Fibroblast of skin of right biceps (primary cell): ENCODE measurements at places on chromosomes 3 and 15.

- DNase-seq: no peak
Observed at GRCh38 chr3:178083906-178084866, 452.1 kb upstream of the KCNMB2 start.

DNA sequence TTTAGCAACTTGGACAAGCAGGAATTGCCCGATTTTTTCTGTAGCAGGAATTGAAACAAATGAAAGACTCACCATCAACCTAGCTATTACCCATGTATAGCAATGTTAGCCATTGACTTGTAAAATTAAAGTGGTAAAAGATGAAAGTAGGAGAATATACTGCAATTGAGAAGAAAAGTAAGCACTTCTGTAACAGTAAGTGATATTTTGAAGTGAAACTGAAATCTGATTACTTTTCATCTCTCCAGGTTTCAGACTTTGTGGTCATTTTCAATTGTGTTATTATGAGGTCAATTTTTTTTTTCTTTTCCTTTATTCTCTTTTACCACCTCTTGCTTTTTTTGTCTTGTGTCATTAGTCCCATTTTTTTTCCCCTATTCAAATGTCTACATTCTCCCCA is 1078.2 kb downstream of the ZPLD1 start:
- no peak for DNase-seq

DNA sequence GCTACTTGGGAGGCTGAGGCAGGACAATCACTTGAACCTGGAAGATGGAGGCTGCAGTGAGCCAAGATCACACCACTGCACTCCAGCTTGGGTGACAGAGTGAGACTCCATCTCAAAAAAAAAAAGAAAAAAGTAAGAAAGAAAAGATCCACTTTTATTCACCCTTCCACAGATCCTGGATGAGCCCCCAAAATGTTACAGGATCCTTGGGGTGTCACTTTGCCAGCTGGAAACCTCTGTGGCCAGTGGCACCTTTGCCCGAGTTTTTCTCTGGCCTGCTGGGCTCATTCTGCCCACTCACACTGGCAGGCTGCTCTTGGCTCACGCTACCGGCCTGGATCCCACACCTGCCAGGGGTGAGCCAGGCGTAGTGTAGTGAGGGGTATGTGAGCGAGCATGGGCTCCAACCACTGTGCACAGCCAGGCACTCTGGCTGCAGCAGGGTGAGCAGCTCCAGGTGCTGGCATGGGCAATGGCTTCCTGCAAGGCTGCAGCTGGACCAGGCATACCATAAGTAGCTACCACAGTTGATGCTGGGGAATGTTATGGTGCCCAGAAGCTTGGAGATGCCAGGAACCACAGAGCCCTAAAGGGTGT is 57.8 kb upstream of the C15orf39 start:
- DNase-seq: peak; percentile 17

DNA sequence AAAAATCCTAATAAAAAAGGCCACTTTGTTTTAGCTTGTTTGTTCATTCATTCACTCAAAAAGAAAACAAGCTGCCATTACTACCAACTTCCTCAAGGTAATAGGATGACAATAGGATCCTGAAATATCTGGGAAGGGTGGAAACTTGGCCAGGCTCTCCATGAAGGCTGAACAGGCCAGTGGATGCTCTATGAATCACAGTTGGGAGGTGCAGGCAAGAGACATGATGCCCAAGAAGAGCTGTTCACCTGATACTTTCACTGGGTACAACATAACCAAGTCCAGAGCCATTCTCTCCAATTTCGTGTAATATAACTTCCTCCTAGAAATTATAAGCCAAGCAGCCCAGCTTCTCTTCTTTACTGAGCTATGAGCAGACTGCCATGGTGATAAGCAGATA is 37.3 kb downstream of the NMNAT3 start:
- DNase-seq: no peak

- peak; percentile 63 for DNase-seq
Observed at GRCh38 chr3:151008699-151009098, 36.2 kb upstream of the CLRN1 start.
